Retinal pigment epithelial cell (primary cell): ENCODE measurements at places on chromosomes 1 and 21.

DNA sequence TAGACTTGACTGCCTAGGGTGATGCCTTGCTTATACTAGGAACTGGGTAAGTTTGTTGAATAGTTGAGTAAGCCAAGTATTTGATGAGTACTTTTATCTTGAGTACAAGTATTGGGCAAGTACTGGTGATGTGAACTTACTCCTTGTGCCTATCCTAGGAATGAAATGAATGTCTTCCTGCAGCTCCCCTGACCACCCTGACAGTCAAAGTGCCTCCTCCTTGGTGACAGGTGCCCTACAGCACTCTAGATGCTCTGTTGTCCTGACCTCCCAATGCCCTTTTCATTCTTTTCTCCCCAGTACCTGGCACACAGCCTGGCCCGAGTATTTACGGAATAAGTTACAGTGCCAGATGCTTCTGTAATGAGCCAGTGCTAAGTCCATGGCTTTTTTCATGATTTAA, 25.5 kb downstream of the PCSK9 start:
- no peak for DNase-seq

DNA sequence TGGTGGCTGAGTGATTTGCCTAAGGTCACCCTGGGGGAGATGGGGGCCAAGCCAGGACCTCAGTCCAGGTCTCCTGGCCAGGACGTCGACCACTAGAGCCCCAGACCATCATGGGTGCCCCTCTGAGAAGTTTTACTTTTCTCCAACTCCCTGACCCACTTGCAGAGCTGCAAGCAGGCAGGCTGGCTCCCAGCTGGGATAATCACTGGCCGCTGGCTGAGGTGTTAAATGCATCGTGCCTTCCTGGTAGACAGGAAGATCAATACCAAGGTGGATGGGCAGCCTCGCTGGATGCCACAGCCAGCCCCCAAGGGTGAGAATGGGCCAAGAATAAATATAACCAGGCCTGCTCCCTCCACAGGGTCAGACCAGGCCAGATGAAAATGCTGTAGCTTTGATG, 106.2 kb downstream of the EPHB2 start:
- DNase-seq: no peak

GRCh38 chr1:240255922-240256321, 164.2 kb downstream of the FMN2 start:
- DNase-seq: no peak

DNA sequence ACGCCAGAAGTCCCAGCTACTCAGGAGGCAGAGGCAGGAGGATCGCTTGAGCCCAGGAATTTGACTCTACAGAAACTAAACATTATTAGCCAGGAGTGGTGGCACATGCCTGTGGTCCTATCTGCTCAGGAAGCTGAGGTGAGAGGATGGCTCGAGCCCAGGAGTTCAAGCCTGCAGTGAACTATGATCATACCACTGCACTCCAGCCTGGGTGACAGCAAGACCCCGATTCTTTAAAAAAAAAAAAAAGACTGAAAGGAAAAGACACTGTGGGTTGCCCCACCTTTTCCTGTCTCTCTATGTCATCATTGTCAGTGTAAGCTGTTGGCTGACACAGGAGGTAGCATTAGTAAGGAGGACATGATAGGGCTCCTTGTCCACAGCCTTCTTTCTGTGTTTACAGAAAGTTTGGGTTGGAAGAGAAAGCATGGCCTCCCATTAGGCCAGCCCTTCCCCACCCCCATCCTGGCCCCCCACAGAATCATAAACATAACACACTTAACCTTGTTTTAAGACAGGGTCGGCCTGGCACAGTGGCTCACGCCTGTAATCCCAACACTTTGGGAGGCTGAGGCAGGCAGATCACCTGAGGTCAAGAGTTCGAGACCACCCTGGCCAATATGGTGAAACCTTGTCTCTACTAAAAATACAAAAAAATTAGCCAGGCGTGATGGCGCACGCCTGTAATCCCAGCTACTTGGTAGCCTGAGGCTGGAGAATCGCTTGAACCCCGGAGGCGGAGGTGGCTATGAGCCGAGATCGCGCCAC, 20.6 kb upstream of the RCAN3 start:
- no peak for DNase-seq

DNA sequence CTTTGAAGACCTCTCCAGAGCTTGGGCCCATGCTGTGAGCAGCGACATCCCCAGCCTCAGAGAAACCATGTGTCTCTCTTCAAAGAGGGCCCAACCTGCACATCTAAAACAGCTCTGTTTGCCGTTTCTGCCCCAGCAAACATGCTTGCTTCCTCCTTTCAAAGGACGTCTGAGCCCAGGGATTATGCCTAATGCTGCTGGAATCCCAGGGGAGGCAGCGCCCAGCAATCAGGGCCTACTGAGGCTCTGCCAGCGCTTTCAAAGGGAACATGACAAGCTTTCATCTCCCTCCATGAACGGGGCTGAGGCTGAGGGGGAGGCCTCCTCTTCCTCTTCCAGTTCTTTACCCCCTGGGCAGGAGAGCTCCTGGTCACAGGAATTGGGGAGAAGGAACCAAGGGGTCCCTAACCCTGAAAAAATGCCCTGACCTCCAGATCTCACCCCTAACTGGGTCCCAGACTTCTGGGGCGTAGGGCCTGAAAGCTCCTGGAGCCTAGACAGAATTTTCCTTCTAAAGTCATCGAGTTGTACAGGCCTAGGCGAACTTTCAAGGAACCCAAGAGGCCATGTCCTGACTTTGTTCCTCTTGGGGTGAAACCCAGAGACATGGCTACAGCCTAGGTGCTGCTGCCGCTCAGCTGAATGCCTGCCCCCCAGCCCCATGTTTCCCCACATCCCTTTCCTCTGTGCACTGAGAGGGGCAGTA, 13.4 kb upstream of the ASCL5 start:
- DNase-seq: no peak

- no peak for DNase-seq
These were observed 241.8 kb upstream of the KIAA0040 start for GRCh38 chr1:175434283-175434860.
